ENCODE measurements at places on chromosomes 4 and X.

DNA sequence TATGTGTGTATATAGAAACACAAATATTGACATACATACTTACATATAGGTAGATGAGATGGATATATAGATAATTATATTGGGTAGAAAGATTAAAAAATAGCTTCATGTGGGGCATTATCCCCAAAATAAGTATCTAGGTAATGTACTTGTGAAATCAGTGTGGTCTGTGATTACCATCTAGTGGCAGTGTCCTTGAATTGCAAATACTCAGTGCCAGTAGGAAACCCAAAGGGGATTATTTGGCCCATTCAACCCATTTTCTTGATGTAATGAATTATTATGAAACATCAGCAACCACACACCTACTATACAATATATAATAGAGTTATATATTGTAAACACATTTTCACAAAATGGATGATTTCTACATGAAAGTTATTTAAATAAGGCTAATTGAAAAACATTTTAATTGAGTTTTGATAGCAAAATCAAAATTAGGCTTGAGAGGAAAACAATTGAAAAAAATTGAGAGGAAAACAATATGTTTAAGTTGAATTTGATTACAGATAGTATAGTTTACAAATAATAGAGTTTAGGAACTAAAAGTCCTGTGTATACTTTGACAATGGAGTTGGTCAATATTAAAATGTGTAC, 389.4 kb downstream of the GALNTL6 start:
- no peak for DNase-seq

- peak; percentile 51 for DNase-seq
Measured at GRCh38 chr4:86935566-86935852, 698 bp downstream of the AFF1 start.

DNA sequence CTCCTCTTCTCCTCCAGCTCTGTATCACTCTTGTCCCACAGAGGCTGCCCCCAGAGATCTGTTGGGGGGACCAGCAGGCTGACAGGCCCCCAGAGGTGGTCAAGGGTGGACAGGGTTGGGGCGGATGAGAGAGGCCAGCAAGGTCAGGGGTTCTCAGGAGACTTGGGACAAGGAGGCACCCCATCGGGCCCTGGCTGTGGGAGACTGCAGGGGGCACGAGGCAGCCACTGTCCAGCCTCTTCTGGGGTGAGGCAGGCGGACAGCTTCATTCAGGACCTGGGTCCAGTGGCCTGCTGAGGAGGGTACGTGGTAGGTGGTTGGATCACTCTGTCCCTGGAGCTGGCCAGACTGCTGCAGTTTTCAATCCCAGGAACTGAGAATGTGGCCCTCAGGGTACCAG, 24.6 kb downstream of the ETDB start:
- no peak for DNase-seq

GRCh38 chr4:177052211-177052934, 257.3 kb upstream of the NEIL3 start:
- DNase-seq = no peak

DNA sequence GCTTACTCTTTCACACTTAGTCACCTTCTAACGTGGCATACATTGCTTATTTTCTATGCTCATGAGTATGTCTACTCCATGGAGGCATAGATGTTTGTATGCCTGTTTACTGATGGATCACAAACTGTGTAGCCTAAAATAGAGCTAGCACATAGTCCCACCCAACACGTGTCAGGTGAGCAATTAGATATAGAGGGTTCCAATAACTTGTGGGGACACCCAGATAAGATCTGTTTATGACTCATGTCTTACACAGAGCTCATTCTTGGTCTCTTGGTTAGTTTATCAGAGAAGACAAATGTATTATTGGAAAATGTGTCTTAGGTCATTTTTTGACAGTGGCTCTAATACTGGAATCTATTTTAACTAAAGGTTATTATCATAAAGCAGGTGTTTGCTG, 6.8 kb downstream of the ZFP42 start:
- DNase-seq = no peak

- no peak for DNase-seq
Measured at GRCh38 chr4:113394108-113394729, 344.8 kb downstream of the ANK2 start.

DNA sequence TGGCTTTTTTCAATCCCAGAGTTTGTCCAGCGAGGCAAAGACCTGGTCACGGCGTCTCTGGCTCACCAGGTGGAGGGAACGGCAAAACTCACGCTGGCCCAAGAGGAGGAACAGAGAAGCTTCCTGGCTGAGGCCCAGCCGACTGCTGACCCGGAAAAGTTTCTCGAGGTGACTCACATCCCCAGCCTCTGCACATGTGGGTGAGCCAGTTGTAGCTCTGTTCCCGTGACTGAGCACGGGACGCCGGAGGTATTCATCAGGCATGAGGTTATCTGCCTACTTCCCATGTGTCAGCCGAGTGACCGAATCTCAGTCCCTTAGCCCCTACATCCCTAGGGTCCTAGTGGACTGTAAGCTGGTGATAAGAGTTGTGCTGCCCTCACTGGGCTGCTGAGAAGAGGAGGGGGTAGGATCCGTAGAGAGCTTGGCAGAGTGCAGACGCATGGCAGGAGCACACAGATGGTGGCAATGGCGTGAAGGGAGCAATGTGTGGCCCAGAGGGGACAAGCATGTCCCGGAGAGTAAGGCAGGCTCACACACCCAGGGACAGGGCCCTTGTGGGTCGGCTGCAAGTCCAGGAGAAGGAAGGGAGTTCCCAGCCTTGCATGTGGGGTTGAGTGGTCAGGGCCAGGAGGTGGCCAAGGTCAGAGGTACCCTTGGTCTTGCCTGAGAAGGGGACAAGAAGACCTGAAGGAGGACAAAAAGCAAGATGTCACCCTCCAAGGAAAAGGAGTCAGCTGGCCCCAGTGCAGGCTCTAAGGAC, 42.9 kb downstream of the EVC start:
- DNase-seq = no peak

- no peak for DNase-seq
Measured at GRCh38 chr4:86129546-86129945, 230.3 kb downstream of the MAPK10 start.

- DNase-seq = no peak
Measured at GRCh38 chr4:7427831-7428260, 6.9 kb downstream of the PSAPL1 start.

DNA sequence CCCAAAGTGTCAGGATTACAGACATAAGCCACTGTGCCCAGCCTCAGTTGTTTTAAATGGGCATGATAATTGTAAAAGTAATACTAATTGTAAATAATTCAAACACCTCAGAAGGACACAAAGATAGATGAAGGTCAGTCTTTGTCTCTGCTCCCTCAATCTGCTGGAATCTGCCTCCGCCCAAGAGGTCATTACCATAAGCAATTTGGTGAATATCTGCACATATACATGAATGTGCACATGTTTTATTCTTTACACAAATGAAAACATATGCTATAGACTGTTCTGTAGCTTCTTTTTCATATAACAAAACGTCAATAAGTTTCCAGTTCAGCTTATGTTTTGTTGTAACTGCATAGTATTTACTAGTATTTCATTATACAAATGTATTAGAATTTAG, 7.0 kb downstream of the STBD1 start:
- DNase-seq = no peak

GRCh38 chrX:45668686-45669443, 468.2 kb upstream of the DIPK2B start:
- DNase-seq = no peak

- DNase-seq = peak; percentile 4
Measured at GRCh38 chrX:139758809-139759208, 50.8 kb upstream of the MCF2 start.

- no peak for DNase-seq
Measured at GRCh38 chr4:83212041-83212851, 72.4 kb downstream of the COQ2 start.

DNA sequence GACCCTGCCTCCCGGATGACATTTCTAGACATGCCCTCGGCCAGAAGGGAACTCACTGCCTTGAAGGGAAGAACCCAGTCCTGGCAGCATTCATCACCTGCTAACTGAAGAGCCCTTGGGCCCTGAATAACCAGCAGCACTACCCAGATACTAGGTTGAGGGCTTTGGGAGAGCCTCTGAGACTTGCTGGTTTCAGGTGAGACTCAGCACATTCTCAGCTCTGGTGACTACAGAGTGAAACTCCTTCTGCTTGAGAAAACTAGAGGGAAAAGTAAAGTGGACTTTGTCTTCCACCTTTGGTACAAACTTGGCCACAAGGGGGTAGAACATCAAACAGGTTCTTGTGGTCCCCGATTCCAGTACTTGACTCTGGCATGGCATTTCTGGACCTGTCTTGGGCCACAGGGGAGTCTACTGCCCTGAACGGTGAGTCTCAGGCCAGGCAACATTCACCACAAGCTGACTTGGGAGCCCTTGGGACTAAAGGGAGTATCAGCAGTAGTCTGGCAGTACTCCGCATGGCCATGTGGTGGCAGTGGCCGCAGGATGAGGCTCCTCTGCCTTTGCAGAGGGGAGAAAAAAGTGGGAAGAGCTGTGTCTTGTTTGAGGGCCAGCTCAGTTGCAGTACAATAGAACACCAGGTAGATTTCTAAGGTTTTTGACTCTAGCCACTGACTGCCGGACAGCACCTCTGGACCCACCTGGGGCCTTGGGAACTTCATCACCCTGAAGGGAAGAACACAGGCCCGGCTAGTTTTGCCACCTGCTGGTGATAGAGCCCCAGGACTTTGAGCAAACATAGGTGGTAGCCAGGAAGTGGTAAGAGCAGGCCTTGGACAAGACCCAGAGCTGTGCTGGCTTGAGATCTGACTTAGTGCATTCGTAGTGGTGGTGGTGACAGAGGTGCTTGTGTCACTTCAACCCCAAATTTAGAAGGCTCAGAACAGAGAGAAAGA, 414.8 kb downstream of the OPHN1 start:
- no peak for DNase-seq

- DNase-seq = no peak
Measured at GRCh38 chr4:182564724-182565369, 321.6 kb downstream of the TENM3 start.

- no peak for DNase-seq
Measured at GRCh38 chr4:101862595-101862994, 72.1 kb downstream of the BANK1 start.
